ENCODE measurements at places on chromosomes 11 and 22.
A peak's percentile ranks its signal among the peaks of the same experiment; 100 is the strongest.

- DNase-seq: no peak
Measured at GRCh38 chr22:39275814-39276439, 31.1 kb upstream of the PDGFB start.

- no peak for DNase-seq
Measured at GRCh38 chr11:93783765-93784144, 327 bp upstream of the MED17 start.

DNA sequence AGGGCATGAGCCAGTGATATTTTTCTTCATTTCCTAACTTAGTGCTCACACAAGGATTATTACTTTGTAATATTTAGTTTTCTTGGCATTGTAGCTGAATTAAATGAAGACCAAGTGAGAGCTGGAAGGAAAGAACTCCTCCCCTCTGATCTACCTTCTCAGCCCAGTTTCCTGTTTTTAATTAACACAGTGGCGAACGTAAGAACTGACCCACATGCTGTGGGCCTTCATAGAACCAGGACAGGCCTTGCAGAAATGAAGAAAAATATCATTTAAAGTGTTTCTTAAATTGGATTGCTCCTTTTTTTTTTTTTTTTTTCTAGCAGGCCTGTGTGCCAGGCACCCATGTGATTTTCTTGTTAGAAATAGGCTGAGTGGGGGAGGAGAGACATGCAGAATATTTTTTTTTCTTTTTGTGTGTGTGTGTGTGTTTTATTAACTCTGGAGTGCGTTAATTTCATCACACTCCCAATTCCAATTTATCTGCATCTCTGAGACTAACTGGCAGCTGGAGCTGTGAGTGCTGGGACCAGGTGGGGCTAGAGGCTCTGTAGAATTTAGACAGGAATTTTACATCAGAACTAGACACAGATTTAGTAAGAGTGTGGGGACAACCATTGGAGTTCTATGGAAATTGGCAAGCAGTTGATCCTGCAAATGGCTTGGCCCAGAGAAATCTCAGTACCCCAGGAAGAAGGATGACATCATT is 320.5 kb downstream of the DDX10 start:
- DNase-seq: no peak

DNA sequence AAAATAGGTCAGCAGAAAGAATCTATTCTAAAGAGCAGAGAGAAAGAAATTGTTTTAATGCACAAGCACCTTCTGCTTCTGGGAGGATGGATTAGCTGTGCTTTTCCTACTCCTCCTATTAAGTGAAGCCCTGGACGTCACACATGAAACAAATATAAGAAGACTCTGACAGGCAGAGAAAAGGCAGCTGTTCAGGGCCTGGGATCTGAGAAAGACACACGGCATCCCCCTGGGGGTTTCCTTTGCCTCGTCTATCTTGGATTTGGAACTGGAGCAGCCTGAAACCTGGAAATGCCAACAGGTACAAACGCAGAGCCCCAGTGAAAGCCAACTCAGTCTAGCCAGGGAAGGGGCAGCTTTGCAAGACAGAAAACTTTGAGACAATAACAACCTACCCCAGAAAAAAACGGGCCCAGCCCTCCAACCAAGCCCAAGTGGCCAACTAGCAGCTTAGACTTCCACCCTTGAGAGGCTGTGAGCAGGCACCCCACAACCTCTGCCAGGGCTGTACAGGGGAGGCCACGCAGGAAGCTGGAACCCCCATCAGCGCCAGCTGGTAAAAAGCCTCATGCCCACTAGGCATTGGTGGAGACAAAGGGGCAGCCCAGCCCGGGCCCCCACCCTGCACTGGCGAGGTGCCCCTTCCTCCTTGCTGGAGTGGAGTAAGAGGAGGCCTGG is 7.3 kb downstream of the CERK start:
- no peak for DNase-seq

DNA sequence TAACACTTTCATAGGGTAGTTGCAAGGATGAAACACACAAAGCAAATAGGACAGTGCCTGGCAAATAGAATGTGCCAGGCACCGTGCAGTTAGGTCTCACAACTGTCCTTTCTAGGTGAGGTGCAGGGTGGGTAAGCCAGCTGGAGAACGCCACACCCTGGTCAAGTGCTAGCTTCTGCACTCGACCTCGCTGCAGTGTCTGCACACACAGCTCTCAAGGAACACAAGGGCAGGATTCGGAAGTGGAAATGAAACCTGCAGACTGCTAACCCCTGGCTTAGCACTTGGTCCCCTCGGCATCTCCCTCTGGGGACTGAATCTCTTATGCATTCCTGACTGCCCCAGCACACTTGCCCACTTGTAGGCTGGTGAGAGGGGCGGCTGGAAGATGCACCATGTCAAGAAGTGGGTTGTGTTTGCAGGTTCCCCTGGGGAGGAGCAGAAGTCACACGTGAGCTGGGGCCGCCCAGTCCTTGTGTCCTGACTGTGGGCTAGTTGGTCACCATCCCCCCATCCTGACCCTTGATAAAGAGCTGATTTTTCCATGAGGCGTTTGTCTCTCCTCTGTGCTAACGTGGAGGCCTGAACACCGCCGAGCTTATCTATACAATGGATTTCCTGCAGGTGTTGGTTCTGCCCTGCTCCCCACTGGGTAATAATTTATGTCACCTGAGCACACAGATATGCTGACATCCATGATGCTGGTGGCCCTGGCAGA is 89.0 kb downstream of the MICAL2 start:
- no peak for DNase-seq

DNA sequence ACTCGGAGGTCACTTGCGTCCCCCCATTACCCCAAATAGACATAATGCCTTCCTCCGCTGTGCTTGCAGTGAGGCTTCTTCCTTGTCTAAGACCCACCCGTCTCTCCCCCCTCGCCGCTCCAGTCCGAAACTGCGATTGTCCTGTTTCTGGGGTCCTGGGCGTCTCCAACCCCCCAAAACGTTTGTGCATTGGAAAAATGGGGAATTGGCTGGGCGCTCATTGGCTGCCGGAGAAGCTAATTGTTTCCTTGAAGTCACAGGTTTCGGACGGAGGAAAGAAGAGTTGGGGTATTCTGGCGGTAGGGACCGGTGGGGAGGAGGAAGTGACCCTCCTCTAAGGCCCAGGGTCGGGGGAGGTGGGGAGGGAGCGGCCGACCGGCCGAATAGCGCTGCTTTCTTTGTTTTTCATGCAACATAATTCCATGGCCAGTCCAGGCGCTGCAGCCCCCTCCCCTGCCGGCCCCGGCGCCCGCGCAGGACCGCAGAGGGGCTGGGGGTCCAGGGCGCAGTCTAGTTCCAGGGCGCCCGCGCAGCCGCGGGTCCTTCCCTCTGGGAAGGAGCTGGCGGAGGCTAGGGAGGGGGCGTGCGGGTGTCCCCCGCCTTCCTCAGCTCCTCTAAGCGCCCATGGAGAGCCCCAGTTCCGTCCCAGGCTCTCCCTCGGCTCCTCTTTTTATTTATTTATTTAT is 12.7 kb upstream of the CPT1A start:
- no peak for DNase-seq

GRCh38 chr22:32752816-32753520 is 48.5 kb upstream of the TIMP3 start:
- DNase-seq: no peak

DNA sequence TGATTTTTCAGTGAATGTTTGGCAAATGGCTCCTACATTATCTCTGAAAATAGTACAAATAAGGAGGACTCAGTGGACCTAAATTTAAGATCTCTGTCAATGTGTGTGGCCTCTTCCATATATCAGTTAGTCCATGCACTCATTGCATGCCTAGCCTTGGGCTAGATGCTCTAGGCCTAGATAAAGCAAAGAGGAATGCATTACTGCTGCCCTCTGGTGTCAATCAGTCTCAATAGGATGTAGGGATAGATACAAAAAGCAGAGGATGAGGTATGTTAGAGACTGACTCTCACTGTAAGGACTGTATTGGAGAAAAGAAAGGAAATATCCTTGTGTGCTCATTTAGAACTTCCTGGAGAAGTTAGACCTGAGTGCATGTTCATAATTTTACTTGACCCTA is 42.0 kb downstream of the MS4A2 start:
- no peak for DNase-seq

- peak; percentile 77 for DNase-seq
Measured at GRCh38 chr11:16604794-16605388, 133.6 kb upstream of the C11orf58 start.

DNA sequence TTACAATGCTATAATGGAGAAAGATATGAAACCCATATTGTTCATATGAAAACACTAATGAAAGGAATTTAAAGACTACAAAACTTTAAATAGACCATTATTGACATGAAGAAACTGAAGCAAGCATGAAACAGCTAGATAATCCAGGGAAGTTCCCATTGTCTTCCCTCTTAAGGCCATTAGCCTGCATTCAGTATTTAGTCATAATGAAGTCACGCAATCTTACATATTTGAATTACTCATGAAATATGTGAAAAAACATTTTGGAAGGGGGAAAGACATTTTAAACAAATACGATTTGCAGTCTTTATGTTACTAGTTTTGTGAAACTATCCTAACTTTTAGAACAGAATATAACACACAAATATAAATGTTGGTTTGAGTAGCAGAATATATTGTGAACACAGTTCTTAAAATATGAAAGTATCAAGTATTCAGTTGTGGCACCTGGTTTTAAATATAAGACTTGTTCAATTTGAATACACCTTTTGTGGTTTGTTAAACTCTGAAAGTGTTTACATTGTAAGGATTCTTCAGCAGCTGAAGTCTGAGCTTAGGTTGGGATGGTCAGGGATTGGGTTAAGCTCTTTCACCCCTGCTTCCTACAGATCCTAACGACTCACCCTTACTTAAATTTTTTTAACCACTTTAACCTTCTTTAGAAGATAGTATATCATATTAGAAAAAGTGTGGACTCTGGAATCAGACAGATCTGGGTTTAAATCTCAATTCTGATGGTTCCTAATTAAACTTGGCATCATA is 500.3 kb upstream of the TENM4 start:
- DNase-seq: no peak
